AG09319 (cell line): ENCODE measurements at places on chromosomes 16 and 17.

DNA sequence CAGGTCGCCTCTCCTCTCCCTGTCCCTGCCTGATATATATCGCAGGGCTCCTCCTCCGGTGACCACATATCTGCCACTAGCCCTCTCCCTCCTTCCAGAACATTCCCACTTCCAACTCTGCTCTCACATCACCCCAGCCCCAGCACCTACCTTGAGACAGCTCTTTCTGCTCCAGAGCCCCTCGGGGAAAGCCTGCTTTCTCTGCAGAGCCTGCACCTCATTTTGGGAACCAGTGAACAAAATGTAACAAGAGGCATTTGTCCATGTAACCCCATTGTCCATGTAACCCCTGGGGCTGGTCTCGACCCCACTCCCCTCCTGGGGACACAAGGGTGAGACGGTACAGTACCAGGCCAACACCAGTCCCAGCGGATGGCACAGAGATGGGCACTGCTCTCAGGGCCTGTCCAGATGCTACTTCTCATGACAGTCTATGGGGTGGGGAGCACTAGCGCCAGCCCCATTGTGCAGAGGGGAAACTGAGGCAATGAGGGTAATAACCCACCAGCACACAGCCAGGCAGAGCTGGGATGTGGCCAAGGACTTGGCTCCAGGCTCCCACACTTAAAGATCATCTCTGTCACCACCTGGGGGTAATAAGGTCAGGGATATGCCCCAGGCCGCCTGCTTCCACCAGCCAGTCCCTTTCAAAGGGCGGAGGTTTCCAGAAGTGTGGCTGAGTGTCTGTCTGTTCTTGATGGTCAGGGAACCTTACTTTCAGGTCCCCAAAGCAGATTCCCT lies 42.9 kb downstream of the TBC1D16 start:
- no peak for DNase-seq

DNA sequence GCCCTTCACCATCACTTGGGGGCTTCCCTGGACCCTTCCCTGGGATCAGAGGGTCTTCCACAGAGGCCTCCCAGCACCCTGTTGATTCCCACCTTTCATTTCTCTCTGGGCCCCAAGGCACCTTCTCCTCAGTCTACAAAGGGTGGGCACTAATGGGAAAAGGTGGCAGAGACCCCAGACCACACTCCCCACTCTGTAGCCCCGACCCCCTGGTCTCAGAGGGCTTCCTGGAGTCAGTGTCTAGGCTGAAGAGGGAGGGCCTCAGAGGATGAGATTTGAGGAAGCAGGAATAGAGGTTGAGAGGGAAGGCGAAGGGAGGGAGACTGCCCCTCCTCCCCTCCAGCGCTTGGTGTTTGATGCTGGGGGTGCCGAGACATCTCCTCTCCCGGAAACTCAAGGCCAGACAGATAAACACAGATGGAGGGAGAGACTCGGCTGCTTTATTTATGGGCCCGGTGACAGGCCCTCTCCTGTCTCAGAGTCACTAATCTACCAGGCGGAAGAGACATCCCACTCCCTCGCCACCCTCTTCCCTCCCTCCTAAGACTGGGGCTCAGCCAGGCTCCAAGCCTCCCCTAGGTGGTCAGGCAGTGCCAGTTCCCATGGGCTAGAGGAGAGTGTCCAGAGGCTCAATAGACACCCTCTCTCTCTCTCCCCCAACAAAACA lies 18.5 kb upstream of the SP2 start:
- no peak for DNase-seq

DNA sequence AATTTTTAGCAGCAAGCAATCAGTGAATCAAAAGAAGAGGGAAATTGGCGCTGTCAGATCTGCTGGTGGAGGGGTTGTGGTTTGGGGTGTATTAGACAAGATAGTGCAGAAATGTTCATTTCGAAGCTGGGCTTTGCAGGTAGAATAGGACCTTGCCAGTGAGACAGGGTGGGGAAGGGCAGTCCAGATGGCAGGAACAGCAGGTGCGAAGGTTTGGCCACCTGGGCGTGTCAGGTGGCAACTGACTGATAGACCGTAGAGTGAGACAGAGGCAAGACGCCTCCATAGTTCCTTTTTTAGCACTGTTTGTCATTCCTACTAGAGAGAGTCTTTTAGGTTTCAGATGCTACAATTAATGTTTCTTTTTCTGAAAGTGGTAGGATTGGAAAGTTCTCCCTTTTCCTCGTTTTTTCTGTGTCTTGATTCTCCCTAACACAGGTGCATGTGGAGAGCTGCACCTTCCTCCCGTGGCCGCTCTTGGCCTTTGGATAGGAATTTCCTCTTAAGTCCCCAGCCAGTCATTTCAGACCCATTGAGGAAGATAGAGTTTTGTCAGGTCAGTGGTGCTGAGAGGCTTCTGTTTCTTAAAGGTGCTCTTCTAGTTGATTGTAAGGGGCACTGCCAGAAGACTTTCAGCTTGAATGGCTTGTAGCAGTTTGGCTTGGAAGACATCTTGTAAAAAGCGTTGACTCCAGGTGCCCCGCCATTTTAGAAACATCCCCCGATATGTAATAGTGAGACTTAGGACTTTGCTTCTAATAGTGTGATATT lies 315.6 kb downstream of the SNX29 start:
- no peak for DNase-seq

- DNase-seq: no peak
Measured at GRCh38 chr17:50798424-50799288, 31.3 kb upstream of the ANKRD40CL start.

DNA sequence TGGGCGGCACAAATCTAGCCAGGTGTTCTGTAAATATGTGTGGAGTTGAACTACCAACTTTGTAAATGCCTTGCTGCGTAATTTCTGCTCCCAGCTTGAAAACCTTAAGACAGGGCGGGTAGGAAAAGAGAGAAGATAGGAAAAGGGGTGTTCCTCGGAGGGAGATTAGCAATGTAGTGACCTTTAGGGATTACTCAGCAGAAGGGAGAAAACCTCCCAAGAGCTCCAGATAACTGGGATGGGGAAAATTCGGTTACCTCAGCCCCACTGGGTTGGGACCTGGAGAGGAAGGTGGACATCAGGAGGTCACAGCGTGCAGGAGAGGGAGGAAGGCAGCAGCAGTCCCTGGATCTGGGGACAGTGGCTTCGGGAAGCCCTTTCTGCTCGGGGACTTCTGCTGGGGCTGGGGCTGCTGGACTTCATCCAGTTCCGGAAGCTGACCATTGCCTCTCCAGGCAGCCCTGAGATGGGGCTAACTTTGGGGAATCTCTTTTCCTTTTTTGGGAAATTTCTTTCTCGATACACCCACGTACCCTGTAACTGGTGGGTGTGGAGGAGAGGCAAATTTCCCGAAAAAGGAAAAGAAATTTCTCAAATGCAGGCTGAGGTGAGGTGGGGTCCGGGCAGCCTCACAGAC lies 39.2 kb downstream of the MPRIP start:
- DNase-seq: no peak

GRCh38 chr17:38439436-38439835 lies 11.2 kb downstream of the ARHGAP23 start:
- DNase-seq: no peak

DNA sequence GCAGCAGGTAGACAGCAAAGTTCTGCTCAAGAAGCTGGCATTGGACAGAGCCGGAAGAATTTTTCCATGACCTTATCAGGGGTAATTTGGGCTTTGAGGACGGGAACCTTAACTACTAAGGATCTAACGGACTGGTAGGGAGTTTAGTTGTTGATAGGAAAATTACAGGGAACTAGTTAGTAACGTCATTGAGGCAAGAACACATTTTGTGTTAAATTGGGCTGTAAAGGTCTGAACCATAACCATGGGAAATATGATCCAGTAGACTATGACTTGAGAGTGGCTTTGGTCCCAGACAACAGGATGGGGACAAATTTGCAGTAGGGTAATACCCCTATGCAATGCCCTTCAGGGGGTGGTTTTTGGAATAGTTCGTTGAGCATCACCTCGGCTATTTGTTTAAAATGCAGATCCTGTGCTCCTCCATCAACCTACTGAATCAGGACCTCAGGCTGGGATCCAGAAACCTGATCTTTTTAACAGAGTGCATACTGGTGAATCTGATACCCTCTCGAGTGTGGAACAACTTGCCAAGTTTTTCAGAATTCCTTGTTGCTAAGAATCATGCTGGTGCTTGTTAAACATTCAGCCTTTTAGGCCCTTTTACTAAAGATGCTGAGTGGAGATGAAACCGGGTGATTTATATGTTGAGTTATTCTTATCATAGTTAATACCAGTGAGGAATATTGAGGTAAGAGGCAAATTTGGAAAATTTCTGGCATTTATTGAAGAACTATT lies 255.1 kb downstream of the MAP2K6 start:
- no peak for DNase-seq

- no peak for DNase-seq
Measured at GRCh38 chr16:86523166-86523740, 12.9 kb downstream of the FOXF1 start.

DNA sequence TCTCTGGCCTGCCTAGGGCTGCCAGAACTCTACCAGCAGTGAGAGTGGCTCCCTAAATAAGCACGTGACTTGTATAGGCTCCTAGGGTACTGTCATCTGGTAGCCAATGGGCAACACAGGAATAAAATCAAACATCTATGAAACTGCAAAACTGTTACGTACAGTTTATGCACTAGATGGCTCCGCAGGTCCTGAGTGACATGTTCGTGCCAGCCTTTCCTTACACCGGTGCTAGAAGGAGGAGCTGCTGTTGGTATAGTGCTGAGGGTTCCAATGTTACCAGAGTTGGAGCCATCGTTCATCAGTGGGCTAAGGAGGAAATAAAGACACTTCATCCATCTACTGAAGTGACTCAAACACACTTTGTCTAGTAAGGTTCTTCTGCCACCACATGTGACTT lies 63.2 kb upstream of the TRAP1 start:
- no peak for DNase-seq

DNA sequence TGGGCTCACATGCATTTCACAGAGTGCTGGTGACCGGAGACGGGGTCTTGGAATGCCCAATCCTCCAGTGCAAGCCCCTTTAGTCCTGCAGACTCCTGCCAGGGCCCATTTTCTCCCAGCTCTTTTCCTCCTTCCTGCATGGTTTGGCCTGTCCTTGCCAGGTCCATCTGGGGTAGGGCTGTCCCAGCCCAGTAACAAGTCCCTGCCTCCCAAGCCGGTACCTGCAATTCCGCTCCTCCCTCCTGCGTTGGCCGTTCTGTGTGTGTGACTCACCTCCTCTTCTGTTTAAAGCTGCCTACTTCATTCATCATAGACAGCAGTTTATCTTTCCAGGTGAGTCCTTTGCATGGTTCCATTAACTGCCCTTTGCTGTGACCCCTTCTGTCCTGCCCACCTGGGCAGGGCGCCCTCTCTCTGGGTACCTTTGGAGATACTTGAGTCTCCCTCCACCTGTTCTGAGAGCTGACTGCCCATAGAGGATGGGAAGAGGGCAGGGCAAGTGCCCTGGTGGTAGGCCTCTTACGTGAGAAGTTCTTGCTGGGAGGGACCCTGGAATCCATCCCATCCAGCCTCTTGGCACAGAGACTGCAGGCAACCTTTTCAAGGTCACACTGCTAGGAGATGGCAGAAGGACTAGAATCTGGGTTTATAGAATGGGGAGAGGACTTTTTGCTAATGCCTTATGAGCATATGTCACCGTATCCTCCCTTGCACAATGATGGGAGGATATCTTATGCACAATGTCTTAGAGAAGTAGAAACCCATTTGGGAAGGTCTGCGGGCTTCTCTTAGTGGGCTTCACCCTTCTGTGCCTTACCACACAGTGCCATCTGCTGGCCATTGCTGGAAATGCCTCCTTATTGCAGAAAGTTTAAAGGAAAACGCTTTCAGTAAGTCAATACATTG lies 29.7 kb upstream of the LGALS9 start:
- peak; percentile 62 for DNase-seq

- no peak for DNase-seq
Measured at GRCh38 chr16:87245511-87245910, 71.7 kb downstream of the C16orf95 start.

DNA sequence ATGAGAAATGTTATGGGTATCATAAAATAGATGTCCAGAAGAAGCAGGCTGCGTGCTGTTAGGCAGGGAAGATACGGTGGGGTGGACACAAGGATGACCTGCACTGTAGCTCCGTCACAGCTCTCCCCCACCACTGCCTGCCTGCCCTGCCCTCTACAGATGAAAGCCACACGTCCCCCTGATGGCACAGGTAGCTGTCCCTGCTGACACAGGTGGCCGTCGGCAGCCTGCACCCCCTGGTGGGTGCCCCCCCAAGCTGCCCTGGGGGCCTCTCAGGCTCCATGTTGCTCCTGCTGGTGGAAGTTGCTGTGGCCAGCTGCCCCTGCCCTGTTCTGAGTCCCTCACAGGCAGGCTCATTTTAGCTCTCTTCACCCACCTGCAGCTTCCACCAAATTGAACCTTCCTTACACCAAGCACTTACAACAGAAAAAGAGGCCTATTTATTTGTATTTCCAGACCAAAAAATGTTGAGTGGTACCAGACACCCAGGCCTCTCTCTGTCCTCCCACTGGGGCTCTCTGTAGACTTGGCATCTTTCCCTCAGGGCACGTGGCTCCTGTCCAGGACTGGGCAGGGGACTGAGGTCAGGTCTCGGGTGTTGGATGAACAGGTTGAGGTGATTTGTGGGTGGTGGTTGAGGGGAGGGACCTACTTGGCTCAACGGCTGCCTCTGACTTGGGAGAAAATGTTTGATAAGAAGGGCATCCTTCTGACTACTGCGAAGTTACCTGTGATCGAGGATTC lies 50.1 kb upstream of the CACNG5 start:
- no peak for DNase-seq

DNA sequence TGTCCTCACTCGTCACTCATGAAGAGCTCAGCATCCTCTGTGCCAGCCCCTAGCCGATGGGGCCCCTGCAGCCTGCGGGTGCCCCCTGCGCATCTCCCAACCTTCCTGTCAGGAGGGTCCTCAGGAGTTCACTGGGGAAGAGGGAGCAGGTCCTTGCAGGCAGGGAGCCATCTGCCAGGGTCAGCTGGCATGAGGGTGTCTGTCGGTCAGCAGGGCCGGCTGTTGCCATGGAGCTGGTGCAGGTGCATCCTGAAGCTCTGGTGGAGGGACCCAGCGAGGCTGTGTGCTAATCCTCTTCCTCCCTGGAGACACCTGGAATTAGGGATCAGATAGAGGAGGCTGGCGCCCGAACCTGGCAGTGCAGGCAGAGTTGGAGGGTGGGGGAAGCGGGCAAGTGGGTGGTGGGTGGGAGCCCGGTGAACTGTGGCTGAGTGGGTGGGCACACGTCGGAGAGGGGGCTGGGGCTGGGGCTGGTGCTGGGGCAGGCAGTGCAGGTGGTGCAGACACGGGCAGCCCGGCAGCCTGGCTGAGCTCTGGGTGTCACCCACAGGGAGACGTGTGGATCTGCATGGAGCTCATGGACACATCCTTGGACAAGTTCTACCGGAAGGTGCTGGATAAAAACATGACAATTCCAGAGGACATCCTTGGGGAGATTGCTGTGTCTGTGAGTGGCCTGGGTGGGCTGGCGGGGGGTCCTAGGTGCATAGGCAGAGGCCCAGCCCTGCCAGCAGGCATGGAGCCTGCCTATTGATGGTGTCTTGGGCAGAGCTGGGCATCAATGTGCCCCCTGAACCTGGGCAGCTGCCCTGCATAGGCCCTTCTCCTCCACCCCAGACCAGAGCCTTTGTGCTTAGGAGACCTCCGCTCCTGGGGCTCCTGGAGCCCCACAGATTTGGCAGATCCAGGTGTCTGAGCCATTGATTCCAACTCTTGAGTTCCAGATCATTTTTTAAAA lies 17.4 kb downstream of the MAP2K3 start:
- DNase-seq: no peak
